GM23248 (cell line): ENCODE measurements at places on chromosomes 2 and 18. TPM values are rescaled to one million over a fixed set of nuclear protein-coding genes. Genes with fewer than 3 reads are reported as not detected.
A peak's percentile ranks its signal among the peaks of the same experiment; 100 is the strongest.

- no peak for DNase-seq
These were observed 48.4 kb downstream of the NPPC start for GRCh38 chr2:231877533-231878456.

GRCh38 chr2:74097574-74097973 is 50.1 kb downstream of the BOLA3 start:
- DNase-seq: no peak

KCNG3 gene
- not detected in 2 replicates for total RNA-seq

DNA sequence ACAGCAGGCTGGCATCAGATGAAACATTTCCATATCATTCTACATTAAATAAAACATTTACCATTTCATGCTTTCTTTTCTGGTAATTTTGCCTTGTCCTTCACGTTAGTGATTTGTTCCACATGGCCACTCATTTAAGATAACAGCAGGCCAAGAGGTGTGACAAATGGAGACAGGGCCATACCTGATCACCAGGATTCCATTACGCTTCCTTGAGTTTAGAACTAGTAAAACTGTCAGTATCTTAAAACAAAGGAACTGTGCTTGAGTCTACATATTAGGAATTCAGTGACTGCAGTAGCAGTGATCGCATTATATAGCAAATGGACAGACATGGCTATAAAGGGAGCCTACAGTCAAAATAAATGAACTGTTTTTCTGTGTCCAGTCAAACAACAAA is 155.1 kb upstream of the FSHR start:
- DNase-seq: no peak

GRB14 gene
- total RNA-seq: not detected in 2 replicates

DNA sequence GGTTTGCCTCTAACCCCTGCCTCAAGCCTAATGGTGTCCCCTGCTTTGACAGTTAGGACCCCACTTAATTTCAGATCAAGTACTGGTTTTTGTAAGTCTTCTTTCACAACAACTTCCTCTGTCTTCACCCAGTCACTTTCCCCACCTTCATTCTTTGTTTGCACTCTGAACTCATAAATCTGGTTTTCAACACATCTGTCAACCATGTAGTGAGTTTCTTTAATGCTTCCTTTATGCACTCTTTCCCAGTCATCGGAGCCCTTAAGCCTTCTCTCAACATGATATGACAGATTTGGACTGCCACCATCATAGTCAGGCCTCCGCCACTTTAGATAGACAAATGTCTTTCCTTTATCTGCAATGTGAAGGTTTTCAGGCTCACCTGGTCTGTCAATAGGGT is 109.1 kb downstream of the PLEKHA3 start:
- no peak for DNase-seq

GRCh38 chr18:7726522-7726921 is 159.4 kb downstream of the PTPRM start:
- no peak for DNase-seq

DNA sequence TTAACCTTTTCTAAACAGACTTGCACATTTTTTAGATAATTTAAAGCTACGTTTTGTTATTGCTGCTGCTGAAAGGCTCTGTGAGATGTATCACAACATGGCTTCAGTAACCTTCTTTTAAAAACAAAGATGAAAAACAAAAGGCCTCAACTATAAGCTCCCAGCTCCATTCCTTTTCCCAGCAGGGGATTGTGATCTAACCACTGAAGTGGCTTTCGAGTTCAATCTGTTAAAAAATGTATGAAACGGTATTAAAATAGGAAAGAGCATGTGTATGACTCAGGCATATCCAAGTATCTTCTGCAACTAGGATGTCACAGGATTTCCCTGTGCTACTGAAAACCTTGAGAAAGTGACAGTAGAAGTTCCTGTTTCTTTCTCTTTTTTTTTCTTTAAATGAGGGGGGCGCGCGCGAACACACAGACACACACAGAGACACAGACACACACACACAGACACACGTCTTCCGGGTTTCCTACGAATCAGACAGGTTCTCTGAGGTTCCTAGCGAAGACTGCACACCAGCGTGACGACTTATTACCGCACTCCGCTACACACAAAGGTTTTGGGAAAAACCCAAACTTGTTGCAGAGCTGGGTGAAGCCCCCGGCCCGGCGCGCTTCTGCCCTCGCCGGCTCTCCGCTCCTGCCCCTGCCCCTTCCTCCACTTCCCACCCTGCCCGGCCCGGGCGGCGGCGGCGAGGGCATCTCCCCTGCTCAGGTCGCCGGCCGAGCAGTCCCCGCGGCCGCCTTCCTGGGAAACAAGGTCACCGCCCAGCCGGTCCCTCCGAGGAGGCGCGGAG is 86.8 kb downstream of the RBMS1 start:
- peak; percentile 84 for DNase-seq

C2orf74 gene
- total RNA-seq: 2.8 and 7.7 TPM in 2 replicates

- peak; percentile 30 for DNase-seq
These were observed 964 bp upstream of the ST3GAL5 start for GRCh38 chr2:85889627-85890281.

MAP4K4 gene
- total RNA-seq: 107 and 115 TPM in 2 replicates

GRCh38 chr2:127422559-127423477 is 4.6 kb downstream of the PROC start:
- DNase-seq: peak; percentile 39

GRCh38 chr2:230896346-230897115 is 28.5 kb downstream of the GPR55 start:
- DNase-seq: no peak

DNA sequence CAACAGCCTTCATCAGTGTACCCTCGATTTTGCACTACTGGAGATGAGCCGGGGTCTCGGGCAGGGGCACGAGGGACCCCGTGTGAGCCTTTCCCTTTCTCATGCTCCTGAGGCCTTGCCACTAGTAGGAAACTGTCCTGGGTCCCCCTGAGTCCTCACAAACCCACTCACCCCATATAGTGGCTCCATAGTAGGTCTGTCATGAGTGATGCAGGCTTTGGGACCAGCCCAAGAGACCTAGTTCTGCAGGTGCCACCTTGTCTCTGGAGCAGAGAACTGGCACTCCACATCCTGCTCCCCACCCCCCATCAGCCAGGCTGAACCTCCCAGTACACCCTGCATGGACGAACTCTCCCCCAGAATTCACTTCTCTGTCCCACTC is 187.1 kb downstream of the SMAD7 start:
- DNase-seq: no peak

DNA sequence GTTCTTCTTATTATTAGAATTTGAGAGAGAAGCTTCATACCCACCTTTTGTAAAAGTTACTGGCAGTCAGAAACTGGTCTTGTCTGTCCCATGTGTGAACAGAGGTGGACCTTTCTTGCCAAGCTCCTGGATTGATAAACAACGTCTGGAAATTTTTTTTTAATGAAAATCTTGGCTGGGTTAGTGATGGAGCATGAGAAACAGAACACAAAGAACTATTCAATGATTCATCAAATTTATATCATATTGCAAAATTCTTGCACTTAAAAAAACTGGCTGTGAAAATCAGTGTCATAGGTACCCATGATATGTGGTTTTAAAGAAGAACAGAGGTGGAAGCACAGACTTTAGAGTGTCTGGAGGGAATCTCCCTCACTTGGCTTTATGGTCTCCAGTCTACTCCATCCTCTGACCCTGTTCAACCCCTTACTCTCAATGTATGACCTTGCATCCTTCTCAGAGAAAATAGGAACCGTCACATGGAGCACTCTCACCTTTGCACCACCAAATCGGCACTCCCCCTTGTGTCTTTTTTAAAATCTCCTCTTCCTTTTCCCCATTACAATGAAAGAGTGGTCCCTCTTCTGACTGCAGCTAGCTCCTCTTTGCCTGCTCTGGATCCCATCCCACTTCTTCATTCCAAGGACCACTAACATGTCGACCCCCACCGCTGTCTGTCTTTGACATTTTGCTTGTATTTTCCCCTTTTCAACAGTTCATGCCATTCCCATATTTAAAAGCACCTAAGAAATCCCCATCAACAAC is 58.2 kb downstream of the COPS8 start:
- DNase-seq: peak; percentile 68

RAMP1 gene
- 4.1 and 4.8 TPM in 2 replicates for total RNA-seq

CROCC2 gene
- under 0.01 and 2.4 TPM in 2 replicates for total RNA-seq

GRCh38 chr18:58449464-58449863 is 179.4 kb downstream of the ALPK2 start:
- peak; percentile 40 for DNase-seq

PLEKHM3 gene
- 6.6 and 19.9 TPM in 2 replicates for total RNA-seq

GPN1 gene
- total RNA-seq: 24.7 and 25.1 TPM in 2 replicates

GRCh38 chr2:127619877-127620705 is 25.9 kb upstream of the GPR17 start:
- no peak for DNase-seq

- no peak for DNase-seq
These were observed 634 bp upstream of the MSGN1 start for GRCh38 chr2:17815468-17816184.

- DNase-seq: peak; percentile 15
These were observed 301.3 kb upstream of the GALNT5 start for GRCh38 chr2:156956161-156956560.
